NCI-H1417 (cell line): ENCODE measurements at places on chromosomes 2 and 18.

DNA sequence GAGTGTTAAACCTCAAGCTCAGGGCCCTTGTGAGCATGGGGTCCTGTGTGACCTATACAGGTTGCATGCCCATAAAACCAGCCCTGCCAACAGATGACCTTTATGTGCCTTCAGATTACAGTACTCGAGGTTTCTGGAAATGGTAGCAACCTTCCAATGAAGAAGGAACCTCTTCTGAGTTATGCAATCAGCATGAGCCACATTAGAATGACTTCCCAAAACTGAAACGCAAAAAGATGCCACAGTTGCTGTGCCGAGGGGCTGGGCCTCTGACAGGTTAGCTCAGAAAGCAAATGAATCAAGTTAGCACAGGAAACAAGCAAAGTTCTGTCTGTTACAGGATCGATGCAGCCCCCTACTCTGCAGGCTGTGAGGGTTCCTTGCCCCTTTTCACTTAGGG is 37.7 kb downstream of the TGFA start:
- no peak for DNase-seq

DNA sequence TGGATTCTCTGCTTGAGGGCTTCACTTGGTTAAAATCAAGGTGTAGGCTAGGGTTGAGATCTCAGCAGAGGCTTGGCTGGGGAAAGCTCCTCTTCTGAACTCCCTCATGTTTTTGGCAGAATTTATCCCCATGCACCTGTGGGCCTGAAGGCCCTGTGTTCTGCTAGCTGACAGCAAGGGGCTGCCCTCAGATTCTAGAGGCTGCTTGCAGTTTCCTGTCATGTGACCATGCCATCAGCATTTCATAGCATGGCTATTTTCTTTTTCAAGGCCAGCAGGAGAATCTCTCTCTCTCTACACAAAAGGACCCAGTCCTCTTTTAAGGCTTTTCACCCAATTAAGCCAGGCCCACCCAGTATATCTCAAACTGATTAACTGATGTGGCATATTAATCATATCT is 514.8 kb upstream of the HNMT start:
- no peak for DNase-seq

- DNase-seq: peak; percentile 19
These were observed 24.1 kb downstream of the GREB1L start for GRCh38 chr18:21265971-21266673.

DNA sequence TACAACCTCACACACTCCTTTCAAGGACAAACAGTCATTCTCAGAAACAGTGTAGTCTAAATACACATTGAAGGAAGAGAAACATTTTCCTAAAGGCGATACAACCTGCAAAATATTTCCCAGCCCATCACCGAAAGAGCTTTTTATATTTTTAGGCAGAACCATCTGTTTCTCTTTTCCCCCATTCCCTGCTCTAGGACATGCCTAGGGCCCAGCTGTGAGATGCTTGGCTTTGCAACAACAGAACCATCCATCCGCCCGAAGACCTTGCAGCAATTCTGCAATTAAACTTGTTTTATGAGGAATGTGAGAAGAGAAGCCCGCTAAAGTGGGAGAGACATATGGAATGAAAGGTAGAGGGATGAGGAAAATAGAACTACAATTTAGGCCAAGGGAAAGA is 105.6 kb upstream of the RFX8 start:
- DNase-seq: no peak

DNA sequence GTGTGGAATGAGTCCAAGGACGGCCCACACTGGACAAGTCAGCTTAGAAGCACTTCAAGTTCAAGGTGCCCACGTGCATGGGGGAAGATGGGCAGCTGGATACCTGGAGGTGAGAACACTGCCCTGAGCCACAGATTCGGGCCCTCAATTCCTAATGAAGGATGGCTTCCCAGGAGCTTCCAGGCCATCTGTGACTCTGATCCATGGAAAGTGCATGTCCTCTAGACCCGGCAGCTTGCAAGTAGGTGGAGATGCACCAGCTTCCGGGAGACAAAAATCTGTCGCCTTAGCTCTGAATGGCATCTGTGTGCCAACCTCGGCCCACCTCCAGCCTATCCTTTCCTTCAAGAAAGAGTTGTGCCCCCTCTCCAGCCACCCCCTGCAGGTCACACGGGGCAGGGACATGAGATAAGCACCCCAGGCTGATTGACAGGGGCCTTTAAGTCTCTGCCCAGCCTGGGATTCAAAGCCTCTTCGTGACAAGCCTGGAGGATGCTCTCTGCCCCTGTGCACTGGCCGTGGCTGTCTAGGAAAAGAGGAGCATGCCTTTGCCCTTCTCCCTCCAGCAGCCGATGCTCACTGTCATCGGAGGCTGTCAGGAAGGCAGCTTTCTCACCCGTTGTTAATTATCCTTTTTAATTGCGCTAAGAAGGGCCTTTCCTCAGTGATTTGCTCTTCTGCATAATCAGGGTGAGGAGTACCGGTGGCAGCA is 65.5 kb downstream of the BIN1 start:
- DNase-seq: no peak

DNA sequence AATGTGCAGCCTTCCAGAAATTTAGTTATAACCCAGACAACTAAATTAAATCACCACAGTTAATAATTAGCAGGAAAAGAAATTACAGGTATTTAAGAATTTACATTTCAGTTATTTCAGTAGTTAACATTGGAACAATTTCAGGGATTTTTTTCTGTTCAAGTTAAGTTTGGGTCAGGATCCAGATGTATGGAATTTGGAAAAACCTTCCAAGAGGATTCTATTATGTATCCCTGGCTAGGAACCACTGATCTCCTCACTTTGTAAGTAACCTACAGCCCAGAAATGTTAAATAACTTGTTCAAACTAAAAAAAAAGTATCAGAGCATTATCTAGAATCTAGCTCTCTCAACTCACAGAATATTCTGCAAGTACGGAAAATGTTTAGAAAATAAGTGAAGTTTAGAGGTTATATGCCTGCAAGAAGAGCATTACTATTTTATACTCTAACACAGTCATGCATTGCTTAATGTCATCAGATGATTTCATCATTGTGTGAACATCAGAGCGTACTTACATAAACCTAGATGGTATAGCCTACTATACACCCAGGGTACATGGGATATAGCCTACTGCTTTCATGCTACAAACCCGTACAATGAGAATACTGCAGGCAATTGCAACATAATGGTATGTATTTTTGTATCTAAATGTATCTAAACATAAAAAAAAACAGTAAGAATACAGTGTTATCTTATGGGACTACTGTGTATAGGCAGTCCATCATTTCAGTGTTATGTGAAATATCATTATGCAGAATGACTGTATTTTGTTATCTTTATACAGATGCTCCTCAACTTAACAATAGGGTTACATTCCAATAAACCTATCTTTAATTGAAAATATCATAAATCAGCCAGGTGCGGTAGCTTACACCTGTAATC is 6.1 kb downstream of the NCKAP1 start:
- no peak for DNase-seq

GRCh38 chr2:143399631-143400069 is 270.4 kb downstream of the ARHGAP15 start:
- DNase-seq: no peak

- DNase-seq: no peak
These were observed 242.6 kb downstream of the THSD7B start for GRCh38 chr2:137007938-137008337.

DNA sequence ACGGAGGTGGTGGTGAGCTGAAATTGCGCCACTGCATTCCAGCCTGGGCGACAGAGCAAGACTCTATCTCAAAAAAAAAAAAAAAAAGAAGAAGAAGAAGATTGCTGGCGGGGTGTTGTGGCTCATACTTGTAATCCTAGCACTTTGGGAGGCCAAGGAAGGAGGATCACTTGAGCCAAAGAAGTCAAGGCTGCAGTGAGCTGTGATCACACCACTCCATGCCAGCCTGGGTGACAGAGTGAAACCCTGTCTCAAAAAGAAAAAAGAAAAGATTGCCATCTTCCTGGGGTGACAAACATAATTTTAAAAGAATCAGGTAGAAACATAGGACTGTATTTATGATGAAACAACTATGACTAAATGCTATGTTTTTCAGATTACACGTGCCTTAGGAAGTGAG is 55.1 kb upstream of the EML4 start:
- no peak for DNase-seq

DNA sequence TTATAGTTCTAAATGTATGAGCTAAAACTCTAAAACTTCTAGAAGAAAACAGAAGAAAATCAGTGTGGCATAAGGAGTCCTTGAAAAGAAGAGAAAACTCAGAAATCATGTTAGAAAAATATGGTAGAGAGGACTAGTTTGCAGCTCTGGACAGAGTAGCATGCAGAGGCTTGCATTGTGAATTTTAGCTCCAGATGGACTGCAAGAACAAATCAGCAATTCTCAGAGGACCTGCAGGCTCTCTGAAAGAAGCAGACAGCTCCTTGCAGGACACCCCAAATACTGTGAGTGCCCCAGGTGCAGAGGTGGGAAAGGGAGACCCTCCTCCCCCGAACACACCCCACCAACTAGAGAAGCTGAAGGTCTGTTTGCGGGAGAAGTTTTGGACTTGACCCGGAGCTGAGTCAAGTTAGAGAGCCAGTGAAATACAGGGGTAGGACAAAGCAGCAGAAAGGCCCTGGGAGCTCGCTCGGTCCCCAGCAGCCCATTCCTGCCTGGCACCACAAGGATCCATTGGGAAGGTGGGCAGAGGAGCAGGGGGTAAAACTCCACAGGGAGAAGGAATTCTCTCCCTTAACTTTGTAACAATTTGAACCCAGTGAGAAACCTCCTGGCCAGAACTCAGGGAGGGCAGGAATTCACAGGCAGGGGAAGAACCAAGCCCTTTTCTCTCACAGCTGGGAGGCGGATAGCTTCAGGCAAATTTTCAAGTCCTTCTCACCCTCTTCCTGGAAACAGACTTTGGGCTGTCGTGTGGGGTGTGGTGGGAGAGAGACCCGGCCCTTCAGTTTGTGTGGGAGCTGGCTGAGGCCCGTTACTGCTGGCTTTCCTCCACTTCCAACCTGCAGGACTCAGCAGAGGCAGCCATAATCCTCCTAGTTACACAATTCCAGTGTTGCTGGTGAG is 216.2 kb upstream of the SLC35G4 start:
- no peak for DNase-seq

DNA sequence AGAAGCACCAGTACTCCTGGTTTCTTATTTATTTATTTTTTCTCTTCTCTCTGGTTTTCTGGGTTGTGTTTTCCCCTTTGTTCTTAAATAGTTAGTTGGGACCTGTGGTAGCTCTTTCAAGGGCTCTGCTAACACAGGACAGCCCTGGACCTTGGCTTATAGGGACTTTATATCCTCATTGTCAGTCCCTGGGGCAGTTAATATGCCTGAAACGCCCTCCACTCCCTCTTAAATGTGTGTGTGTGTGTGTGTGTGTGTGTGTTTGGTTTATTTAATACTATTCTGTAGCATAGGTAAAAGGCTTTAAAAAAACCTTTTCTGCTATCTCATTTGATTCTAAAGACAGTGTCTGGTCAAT is 54.6 kb downstream of the GATA6 start:
- no peak for DNase-seq

DNA sequence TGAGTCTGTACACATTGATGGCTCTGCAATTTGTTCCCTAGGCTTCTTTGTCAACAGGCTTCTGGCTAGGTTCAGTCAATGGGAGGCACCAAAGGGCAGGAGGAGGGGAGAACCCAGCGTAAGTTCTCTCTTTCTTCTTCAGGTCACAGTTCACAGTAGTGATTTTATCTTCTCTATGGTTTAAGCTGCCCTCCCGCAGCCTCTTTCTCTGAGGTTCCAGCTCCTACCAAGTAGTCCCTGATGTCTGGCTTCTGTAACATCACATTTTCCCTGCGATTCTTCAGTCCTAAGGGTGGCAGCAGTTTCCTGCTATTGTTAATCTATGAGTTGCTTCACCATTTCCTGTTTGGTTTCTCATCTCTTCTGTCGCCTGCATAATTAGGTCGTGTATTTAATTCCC is 107.4 kb downstream of the CPO start:
- DNase-seq: peak; percentile 36

- no peak for DNase-seq
These were observed 101.6 kb upstream of the XPO1 start for GRCh38 chr2:61639721-61640120.

- DNase-seq: no peak
These were observed 136.8 kb downstream of the CAMKMT start for GRCh38 chr2:44498551-44498950.

GRCh38 chr2:43003702-43004101 is 211.3 kb upstream of the HAAO start:
- no peak for DNase-seq

- DNase-seq: no peak
These were observed 73.1 kb upstream of the TNP1 start for GRCh38 chr2:216932863-216933548.

DNA sequence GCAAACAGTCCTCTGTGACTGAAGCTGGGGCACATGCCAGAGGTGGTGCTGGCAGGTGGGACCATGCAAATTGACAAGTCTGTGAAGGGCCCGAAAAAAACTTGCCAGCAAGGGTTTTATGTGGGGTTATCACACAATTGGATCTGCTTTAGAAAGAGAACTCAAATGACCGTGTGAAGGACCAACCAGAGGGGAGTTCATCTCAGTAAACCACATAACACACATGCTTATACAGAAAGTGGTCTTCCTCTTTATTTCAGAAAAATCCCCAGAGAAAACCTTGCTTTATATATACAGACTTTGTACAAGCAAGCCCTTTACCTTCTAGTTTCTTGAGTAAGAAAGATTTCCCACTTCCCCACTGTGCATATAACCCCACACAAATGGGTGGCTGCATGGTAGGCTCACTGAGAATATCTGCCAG is 46.7 kb downstream of the KIDINS220 start:
- no peak for DNase-seq

DNA sequence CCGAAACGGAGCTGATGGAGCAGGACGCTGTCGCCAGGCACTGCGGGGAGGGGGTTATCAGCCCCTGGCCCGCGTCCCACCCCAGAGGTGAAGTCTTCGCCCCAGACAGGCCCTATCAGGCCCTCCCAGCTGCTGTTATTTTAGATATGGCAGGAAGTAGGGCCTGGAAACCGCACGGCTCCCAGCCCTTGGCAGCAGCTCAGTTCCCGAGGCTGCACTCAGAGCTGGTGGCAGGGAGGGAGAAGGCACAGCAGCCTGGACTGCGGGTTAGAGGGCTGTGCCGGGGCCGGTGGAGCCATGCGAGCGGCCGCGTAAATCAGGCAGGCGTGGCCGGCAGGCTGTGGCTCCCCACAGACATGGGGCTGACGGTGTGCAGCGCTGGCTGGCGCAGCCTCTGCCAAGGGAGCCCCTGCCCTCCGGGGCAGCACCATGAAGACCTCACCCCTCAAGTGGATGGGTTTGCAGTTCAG is 111.4 kb downstream of the NFATC1 start:
- peak; percentile 43 for DNase-seq

- DNase-seq: no peak
These were observed 31.8 kb downstream of the CDC42EP3 start for GRCh38 chr2:37639631-37640030.
